ENCODE measurements at places on chromosomes 7 and 10. TPM values are rescaled to one million over a fixed set of nuclear protein-coding genes. Genes with fewer than 3 reads are reported as not detected.
A peak's percentile ranks its signal among the peaks of the same experiment; 100 is the strongest.

GPR37 gene
- not detected for total RNA-seq

ATRNL1 gene
- total RNA-seq: not detected

IL2RA gene
- 1,254 TPM for total RNA-seq

AIMP2 gene
- 101 TPM for total RNA-seq

ACHE gene
- total RNA-seq: 0.17 TPM

KCNIP2 gene
- total RNA-seq: 2.5 TPM

DOCK1 gene
- total RNA-seq: 1.2 TPM

KEL gene
- total RNA-seq: not detected

ZNF503 gene
- 0.07 TPM for total RNA-seq

OR2A25 gene
- not detected for total RNA-seq

SORBS1 gene
- 0.73 TPM for total RNA-seq

GRCh38 chr7:105098863-105099515 is 85.0 kb downstream of the KMT2E start:
- no peak for DNase-seq

- DNase-seq: no peak
Observed at GRCh38 chr7:101690061-101690460, 61.0 kb upstream of the MYL10 start.

- no peak for DNase-seq
Observed at GRCh38 chr7:114663502-114663901, 248.9 kb downstream of the FOXP2 start.

DNA sequence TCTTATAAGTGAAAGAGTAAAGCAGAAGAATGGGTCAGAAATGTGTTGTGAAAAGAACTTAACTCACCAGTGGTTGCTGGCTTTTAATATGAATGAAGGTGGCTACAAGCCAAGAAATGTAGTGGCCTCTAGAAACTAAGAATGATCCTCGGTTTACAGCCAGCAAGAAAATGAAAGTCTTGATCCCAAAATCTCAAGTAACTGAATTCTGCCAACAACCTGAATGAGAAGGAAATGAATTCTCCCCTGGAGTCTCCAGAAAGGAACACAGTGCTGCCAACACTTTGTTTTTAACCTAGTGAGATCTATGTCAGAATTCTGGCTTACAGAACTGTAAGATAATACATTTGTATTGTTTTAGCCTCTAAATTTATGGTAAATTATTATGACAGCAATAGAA is 193.0 kb downstream of the FZD1 start:
- no peak for DNase-seq

DNA sequence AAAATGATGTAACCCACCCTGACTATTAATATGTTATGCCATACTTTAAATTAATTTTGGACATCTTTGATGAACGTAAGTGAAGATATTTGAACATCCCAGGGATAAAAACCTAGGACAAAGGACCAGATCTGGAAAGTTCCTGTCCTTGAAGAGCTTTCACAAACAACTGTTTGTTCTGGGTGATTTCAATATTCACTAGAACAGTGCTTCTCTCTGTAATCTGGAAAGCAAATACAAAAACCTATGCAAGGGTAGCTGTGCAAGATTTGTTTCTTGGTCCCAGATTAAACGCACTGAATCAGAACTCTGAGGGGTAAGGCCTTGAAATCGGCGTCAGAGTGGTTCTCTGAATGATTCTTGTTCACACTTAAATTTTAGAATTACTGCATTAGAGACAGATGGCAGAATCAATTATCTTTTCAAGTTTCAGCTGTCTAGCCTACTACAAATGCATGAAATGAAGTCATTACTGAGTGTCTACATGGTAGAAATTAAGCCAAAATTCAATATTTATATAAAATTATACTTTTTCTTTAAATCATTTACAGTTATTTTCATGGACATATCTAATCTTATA is 69.6 kb upstream of the CSTF2T start:
- DNase-seq: no peak

- no peak for DNase-seq
Observed at GRCh38 chr10:59281861-59282260, 80.5 kb downstream of the FAM13C start.

DNA sequence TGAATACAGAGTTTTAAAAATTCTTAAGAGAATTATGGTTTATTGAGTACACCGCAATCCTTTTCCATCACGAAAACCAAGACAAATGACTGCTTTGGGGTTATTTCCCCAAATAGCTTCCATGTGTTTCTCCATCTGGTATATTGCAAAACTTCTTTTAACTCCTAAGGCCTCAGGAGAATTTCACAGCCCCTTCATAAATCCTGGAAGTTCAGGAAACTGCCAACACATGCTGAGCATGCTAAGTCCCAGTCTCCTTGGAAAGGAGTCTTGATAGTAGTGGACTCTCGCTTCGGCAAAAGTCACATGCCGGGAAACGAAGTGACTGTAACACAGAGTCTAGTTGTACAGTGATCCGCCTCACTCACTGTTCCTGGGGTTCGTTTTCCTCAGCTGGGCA is 88.1 kb upstream of the RSU1 start:
- DNase-seq: no peak

- DNase-seq: no peak
Observed at GRCh38 chr10:117094856-117095255, 43.2 kb downstream of the VAX1 start.

DNA sequence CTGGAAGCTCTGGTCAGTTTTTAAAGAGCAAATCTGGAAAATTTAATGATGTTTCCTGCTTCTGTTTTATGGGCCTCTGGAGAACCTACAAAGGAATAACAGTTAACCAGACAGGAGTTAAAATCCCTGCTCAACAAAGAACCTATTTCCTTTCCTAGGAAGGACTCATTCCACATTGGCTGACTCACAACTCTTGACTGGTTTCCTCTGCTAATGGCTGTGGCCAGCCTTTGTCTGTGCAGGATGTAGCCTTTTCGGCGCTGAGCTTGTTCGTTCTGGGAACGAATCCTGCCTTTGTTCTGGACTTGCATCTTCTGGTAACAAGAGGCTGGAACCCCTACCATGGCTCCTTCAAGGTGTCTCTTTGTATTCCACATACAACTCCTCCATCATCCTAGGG is 112.8 kb upstream of the PDCD4 start:
- DNase-seq: no peak

DNA sequence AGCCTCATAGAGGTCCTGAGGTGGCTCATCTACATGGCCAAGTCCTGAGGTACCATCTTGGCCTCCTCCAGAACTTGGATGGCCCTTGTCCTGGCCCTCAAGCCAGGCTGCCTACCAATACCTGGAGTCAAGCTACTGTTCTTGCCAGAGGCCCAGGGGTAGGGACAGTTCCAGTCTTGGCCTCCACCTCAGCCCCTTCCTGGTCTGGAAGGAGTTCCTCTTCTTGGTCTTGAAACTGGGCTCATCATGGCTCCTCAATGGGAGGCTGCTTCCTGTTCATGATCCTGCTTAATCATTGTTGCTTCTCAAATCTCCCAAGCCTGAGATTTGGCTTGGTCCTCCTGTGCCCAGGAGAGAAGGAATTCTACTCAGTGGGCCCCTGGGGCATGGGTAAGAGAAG is 3.9 kb downstream of the HPS6 start:
- no peak for DNase-seq

DNA sequence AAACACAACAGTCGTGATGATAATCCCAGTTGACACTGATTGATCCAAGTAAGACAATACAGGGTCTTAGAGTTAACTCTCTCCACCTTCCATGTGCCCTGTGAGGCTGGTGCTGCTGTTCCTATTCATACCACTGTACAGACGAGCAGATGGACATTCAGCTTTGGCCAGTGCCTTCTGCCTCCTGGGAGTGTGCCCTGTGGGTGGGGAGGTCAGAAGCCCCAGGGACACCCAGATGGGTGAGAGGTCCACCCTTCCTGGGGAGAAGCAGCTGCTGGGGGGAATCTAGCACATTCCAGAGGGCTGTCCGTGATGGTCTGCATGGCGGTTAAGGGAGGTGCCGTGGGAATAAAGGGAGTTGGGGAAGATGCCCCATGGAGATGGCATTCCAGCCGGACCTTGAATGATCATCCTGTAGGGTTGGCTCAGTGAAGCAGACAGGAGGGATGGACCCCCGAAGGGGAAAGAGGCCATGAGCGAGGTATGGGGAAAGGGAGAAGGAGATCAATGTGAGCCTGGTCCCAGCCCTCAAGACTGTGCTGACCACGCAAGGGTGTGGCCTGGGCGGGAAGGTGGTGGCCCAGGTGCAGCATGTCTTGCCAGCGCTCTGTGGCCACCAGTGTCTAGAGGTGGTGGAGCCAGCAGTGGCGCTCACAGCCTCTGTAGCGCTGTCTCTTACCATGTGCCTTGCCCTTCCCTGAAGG is 74.0 kb downstream of the ADCY1 start:
- DNase-seq: no peak

DNA sequence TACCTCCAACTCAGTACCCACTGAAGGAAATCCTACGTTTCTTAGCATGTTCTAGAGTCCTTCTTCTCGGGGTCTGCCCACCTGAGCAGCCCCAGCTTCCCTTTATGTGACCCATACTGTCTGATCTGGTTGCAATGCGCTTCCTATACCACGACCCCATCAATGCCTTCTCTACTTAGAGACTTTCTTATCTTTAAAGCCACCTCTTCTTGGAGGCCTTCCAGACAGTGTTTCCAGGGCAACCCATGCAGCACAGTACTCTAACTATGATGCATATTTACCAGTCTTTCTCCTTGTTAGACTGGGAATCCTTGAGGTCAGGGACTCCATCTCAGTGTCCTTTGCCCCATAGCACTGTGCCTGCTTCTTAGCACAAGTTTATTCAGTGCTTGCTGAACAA is 54.5 kb upstream of the SLF2 start:
- no peak for DNase-seq

GRCh38 chr10:78700816-78701520 is 367.8 kb upstream of the ZMIZ1 start:
- DNase-seq: no peak

DNA sequence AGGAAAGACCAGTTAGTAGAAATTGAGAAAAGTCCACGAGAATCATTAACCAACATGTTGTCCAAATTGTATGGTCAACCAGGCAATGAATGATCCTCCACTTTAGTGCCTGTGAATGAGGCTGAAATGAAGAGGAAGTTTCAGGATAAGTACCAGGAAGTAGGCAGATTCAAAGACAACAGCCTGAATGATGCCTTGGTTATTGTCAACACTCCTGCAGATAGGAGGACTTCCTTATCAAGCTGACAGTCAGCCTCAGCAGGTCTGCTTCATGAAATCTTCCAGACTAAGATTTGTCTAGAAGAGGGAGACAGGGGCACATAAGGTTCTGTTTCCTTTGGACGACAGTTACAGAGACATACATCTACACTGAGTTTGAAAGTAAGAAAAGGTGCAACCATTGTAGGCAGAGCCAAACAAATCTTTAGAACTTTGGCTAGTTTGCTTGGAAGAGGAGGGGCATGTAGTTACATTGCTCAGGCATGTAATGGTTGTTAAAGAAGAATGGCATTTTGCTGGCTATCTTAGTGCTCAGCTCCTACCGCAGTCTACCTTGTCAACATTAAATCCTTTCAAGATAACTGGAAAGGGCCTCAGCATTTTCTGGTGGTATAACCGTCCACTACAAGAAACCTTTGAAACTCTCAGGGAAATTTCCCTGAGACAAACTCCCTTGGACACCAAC is 81.4 kb downstream of the ABI1 start:
- no peak for DNase-seq

GRCh38 chr10:131575877-131576276 is 264.4 kb upstream of the TCERG1L start:
- no peak for DNase-seq

GRCh38 chr10:43407148-43407575 is 1.8 kb downstream of the HNRNPF start:
- DNase-seq: peak; percentile 67

GRCh38 chr10:124436191-124436638 is 13.6 kb downstream of the NKX1-2 start:
- DNase-seq: no peak

DNA sequence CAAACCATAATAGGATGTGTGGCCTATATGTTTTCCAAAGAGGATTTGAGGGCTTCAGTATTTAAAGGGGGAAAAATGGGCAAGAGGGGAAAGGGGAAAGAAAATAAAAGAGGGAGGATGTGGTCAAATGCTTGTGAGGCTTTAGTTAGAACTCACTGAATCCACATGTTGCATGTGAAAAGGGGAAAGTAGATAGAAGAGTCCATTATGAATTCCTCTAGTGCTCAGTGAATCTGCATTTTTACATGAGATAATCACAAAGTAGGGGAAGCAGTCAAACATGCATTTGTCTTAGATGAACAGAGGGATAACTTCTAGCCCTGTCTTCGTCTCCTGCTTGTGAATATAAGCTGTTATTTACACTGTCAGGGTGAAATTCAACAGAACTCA is 24.6 kb upstream of the AKAP9 start:
- DNase-seq: no peak

DNA sequence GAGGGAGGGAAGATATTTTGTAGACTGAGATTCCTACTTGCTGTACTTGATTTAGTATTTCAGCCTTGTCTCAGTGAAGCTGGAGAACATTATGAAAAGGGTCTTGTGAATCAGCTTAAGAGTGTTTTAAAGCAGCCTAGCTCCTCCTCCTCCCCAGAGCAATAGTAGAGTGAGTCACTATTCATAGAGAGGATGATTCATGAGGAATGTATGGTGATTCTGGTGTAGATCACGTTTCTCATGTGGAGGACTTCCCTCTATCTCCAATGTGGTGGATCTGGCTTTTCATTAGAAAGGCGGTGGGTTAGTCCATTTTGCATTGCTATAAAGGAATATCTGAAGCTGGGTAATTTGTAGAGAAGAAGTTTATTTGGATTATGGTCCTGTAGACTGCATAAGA is 340.1 kb upstream of the CHRM2 start:
- no peak for DNase-seq

GRCh38 chr7:121578669-121579068 is 182.6 kb upstream of the FAM3C start:
- DNase-seq: no peak

DNA sequence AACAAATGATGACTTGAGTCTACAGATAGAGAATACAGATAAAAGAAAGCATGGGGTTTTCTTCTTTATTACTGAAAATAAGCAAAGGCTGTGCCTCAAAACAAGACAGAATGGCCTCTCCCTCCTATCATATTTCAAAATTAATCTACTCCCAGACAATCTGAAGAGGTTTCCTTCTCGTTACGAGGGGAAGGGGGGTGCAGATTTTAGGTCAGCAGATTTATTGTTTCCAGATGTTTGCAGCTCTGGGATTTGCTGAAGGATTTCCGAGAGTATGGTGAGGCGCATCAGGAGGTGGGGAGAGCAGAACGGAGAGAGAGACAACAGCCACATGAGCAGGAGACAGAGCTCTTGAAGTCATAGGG is 89.8 kb downstream of the KIAA1549 start:
- no peak for DNase-seq

DNA sequence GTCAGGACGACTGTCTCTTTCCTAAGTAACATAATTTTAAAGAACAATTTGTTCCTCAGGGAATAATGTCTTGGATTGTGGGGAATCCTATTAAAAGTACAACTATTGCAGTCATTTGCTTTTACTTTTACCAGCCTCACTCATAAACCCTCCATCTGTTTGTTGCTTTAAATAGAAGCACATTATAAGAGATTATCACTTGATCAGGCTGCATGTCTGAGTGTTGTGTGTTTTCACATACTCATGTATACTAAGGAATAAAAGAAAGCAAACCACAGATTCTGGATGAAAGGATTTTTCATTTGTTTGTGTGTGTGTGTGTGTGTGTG is 1077.8 kb downstream of the KCNMA1 start:
- no peak for DNase-seq
